Stimulated activated CD8-positive, alpha-beta memory T cell treated with anti-CD3 and anti-CD28 coated beads, Interleukin-7, amount 100 ng/mL, for 1 hour (primary cell): ENCODE measurements at places on chromosomes 4 and X.

DNA sequence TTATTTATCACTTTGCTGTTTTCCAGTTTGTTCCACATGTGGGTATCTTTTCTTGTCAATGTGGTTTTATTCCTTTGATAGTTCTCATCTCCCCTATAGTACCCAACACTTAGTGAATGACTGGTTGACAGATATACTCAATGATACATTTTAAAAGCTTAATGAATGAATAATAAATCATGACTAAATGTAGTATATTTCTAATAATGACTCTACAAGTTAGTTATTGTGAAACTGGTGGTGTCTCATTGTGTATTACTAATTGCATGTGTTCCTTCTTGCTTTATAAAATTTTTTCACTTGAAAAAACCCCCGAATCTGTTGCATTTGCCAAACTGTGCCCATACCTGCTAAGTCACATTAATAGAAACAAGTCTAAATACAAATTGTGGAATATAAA, 95.4 kb downstream of the MBNL3 start:
- no peak for DNase-seq

- no peak for DNase-seq
Measured at GRCh38 chr4:129532573-129532972, 436.6 kb downstream of the C4orf33 start.

- DNase-seq, result no peak
Measured at GRCh38 chrX:20452487-20452886, 185.8 kb upstream of the RPS6KA3 start.

DNA sequence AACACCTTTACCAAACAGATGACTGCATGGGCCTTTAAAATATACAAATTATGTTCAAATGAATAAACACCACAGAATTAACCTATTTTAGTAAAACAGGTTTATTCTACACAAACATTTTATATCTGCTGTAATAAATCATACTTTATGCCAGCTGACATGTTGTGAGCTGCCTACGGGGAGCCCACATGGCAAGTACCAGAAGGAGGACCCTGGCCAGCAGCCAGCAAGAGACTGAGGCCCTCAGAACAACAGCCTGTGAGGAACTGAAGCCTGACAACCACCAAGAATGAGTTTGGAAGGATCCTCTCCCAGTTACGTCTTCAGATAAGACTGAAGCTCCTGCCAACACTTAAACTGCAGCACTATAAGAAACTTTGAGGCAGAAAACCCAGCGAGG, 377.0 kb downstream of the PDGFC start:
- no peak for DNase-seq

GRCh38 chr4:122666527-122667245, 45.8 kb upstream of the IL21 start:
- DNase-seq, result no peak

DNA sequence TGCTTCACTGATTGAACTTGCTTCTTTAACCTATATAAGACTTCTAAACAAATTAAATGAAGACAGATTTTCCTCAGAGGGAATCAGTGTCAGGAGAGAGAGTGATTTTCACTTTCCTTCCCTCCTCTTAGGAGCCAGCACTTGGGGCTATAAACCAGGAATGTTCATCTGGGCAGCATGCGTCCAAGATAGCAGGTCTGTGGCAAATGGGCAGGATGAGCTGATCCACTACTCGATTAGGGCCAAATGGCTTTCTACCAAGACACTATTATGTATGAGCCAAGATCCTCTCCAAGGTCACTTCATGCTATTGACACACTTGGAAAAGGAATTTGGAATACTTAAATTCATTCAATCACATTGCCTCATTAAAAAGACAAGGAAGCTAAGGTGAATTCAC, 203.9 kb upstream of the GRID2 start:
- DNase-seq, result no peak

DNA sequence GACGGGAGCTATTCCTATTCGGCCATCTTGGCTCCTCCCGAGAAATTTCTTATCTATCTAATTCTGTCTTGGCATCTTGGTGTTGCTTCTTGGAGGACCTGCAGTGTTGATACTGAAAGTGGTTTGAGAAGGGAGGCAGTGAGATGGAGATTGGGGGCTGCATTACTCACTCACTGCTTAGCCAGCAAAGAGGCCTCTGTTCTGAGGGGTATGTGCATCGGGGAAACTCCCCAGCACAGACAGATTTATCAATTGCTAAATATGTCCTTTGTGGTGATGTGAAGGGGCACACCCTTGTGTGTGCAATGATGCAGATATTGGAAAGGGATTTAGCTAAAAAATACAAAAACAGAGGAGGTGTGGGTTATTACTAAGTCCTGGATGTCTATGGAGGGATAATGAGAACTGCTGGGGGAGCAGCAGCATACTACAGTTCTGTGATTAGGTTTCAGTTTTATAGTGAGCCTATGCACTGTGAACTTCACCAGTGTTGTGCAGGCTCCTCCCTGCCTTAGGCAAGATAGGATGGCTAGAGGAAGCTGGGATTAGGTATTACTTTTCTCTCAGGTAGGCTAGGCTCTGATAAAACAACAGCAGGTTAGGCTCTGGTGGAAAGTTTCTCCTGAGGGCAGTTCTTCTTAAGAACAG, 279.0 kb downstream of the HS3ST1 start:
- no peak for DNase-seq

DNA sequence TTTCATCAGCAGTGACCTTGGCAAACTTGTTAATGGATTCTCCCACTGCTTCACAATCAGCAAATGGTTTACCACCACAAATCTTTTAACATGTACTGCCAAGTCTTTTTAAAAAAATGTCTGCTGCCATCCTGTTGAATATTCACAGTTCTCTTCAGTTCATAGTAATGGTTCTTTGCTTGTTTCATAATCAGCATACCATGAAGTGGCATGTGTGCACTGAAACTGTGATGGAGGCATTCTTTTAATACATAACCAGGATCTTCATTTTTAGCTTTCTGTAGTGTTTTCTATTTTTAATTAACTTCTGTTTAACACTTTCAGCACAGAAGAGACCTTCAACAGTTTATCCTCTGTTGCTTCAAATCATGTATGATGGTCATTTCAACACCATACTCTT, 230.1 kb upstream of the ARSJ start:
- no peak for DNase-seq

GRCh38 chrX:37347420-37347819, 1.7 kb upstream of the PRRG1 start:
- DNase-seq, result no peak

- DNase-seq, result no peak
Measured at GRCh38 chrX:28324321-28324721, 262.9 kb upstream of the IL1RAPL1 start.

- DNase-seq, result no peak
Measured at GRCh38 chr4:147477439-147477838, 3.5 kb upstream of the EDNRA start.

DNA sequence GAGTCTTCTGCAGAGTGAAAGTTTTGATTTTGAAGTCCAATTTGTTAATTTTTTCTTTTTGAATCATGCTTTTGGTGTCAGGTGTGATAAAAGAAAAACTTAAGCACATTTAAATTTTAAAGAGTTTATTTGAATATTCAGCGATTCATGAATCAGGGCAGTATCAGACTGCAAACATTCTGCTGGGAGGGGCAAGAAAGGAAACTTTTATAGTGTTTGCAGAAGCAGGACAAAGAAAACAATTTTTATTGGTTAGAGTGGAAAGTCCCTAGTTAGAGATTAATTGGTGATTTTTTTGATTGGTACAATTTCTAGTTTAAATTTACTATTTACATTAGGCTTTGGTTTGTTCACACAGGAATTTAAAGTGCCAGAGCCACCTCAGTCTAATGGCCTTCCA, 1.5 kb upstream of the DIPK2B start:
- no peak for DNase-seq

DNA sequence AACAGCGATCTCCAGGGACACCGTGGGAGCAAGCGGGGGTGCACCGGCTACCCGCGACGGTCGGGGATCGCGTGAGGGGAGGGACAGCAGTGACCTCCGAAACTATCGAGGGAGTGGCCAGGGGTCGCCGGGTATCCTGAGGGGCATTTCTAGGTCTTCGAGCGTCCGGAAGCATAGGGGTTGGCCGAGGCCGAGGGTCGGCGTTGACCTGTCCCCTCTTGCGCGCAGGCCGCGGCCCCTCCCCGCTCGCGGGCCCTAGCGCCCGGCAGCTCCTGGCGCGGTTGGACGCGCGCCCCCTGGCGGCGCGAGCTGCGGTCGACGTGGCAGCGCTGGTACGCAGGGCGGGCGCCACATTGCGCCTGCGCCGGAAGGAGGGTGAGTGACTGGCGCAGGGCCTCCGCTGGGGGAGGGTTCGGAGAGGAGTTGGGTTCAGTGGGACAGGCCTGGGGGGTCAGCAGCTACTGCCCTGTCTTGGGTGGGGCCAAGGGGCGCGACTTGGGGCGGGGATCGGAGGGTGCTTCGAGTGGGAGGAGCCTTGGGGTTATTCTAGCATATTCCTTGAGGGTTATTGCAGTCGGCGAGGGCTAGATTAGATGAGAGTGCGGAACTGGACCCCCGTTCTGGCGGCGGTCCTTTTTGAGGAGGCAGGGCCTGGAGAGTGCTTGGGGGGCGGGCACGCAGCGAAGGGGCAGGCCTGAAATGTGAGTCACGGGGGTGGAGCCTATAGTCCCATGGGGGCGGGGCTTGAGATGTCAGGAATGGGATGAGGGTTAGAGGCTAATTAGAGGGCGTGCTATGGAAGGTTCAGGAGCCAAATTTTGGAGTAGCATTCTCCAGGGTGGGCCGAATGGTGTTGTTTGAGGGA, 1.2 kb downstream of the MAGIX start:
- peak; percentile 48 for DNase-seq
